ENCODE measurements at places on chromosomes 6 and 20.

DNA sequence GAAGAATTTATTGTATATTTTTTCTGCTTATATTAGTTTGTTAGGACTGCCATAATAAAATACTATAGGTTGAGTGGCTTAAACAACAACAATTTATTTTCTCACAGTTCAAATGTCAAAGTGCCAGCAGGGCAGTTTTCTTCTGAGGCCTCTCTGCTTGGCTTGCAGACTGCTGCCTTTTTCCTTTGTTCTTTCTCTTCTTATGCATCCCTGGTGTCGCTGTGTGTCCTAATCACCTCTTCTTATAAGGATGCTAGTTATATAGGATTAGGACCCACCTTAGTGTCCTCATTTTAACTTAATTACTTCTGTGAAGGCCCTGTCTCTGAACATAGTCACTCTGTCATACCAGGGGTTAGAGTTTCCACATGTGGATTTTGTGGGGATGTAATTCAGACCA lies 354.4 kb downstream of the NKAIN2 start:
- DNase-seq: no peak

DNA sequence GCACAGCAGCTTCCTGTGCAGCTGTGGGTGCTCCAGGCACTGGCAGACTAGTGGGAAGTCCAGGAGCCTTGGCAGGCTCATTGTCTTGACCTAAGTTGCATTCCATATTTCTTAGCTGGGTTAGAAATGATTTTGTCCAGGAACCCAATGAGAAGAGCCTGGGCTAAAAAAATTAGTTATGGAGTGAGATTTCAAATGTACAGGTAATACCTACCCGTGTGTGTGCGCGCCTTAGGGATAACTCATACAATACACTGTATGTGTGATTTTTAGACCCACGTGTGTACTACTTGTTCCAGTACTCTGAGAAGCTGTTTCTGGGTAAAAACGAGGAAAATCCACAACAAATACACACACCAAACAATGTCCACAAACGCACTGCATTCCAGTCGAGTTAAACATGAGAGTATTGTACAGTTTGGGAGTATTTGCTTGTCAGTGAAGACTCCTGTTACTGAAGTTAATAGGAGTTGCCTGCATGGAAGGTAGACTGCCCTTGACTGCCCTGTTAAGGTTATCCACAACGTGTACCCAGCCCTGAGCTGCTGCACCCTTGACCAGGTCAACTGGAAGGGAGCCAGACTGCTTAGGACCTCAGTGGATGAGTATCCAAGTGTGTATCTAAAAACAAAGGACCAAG lies 1.4 kb downstream of the PAQR8 start:
- no peak for DNase-seq

GRCh38 chr6:39378175-39378959 lies 55.9 kb upstream of the KCNK16 start:
- DNase-seq: no peak

GRCh38 chr20:24381886-24382285 lies 87.5 kb upstream of the SYNDIG1 start:
- no peak for DNase-seq

DNA sequence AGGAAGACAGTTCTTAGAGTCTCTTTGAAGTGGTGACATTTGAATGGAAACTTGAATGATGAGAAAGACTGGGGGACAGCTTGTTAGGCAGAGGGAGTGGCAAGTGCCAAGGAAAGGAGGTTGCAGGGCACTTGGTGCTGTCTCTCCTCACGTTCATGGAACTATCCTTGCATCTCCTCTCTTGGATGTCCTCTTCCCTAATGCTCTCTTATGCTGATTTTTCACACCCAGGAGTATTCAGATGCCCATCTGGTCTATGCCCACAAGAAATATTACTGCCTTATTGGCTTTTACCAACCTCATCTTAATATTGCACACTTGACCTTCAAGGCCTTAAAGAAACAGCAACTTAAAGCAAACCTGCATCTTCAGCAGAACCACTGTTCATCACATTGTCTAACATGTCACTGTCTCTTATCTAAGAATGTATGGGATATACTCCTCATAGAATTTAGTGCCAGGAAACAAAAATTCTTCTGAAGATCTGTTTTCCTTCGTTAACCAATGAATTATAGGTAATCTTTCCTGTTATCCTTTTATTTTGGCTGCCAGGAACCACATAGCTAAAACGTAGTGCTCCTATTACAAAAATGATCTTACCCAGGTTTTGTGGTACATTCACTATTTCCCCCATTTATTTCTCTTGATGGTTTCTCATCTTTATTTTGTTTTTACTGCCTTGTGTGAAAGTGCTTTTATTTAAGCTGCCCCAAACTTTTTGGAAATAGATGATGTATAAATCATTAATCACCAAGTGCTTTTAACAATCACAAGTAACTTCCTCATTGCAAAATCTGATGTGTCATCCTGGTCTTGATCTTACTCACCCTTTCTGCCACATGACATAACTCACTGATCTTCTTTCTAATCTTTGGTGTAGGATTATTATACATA lies 12.8 kb downstream of the RGS17 start:
- no peak for DNase-seq

- DNase-seq: no peak
Measured at GRCh38 chr6:42049116-42049809, 1.1 kb upstream of the TAF8 start.

DNA sequence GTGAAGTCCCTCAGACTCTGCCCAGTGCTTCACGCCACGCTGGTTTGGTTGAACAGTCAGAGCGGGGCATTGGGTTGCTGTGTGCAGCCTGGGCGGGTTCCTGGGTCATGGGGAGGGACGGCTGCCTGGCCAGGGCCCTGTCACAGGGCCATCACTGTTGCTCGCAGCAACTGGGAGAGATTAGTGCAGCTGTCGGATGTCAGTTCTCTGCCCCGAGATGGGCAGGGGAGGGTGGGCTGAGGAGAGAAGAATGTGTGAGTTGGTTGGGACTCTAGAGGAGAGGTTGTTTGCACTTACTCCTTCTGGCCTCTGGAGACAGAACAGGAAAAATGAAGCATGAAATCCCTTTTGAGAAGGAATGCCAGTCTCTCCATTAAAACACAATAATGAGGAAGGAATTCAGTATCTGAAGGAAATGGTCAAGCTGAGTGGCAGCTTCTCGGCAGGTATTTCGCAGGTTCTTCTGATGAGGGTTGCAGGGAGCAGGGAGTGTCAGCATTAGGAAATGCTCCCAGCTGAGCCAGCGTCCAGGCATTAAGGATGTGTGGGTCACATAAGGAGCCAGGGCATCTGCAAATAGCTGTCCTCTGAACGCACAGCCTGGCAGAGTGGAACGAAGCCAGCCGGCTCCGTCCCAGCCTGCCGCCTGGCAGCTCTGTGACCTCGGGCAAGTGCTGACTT lies 95.9 kb downstream of the SSR1 start:
- DNase-seq: no peak

GRCh38 chr20:63939061-63939935 lies 16.9 kb downstream of the UCKL1 start:
- no peak for DNase-seq

- DNase-seq: no peak
Measured at GRCh38 chr6:136564180-136564579, 14.0 kb upstream of the MAP7 start.

- DNase-seq: no peak
Measured at GRCh38 chr6:164321297-164321696, 906.8 kb downstream of the QKI start.

- no peak for DNase-seq
Measured at GRCh38 chr6:113662688-113663333, 194.3 kb upstream of the MARCKS start.

DNA sequence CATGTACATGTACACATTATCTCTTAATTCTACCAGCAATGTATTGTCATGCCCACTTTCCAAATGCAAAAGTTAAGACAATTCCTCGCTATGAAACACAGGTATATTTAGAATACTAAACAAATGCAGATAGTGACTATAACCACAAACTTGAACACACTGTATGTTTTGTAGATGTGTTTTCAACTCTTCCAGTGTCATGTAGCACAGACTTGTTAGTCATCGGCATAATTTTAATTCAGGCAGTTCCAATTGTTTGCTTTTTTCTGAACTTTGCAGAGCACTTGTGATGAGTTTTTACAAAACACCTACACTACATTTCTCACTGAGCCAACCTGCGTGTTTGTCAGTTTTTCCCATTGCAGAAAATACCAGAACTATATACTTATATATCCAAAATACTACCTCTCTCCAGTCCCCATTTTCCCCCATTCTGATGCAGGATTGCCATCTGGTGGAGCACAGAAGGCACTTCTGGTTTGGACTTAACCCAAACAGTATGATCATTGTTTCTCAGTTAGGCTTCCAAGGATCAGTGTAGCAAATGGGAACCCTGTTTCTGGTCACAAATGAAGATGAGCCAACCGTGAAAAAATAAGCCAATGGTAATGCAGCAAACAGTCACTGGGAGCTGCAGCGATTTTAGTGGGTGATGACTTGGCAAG lies 143.4 kb downstream of the ADGRB3 start:
- no peak for DNase-seq

Measured in osteocyte (in vitro differentiated cells).